Heart left ventricle (tissue), 16 donors: ENCODE measurements at places on chromosomes 7 and 10. TPM values are rescaled to one million over a fixed set of nuclear protein-coding genes. Genes with fewer than 3 reads are reported as not detected.
A peak's percentile ranks its signal among the peaks of the same experiment; 100 is the strongest.

DNA sequence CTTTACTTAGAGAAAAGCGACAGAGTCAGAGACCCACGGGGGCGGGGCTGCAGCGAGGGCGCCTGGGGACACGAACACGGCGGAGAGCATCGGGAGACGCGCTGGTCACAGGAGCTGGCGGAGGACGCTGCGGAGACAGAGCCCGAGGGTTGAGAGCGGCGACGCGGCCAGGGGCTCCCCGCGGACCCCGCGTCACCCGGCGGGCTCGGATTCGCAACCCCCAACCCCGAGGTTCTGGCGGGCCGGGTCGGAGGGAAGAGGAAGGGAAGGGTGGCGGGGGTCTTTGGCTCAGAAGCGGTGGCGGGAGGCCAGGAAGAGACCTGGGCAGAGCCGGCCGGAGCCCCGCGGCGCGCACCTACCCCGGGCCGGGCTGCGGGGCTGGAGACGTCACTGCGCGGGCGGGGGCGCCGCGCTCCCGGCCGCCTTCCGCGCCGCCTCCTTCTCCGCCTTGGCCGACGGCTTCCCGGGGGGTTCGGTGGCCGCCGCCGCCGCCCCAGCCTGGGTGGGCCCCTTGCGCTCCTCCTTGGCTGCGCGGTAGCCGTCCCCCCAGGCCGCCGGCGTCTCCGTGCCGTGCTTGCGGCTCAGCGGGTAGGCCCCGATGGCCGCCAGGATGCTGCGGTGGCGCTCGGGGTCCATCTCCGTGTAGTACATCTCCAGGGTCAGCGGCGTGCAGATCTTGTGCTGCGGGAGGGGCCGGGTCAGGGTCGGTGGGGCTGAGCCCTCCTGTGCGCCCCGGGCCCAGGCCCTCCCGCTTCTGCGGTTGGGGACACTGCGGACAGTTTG lies 11.1 kb downstream of the CALY start:
- peaks cover 7% of the 10 kb centered on the region for H3K4me1 ChIP-seq
- H3K36me3 ChIP-seq: no peaks in the 10 kb centered on the region
- no peak overlapping the region for H3K27ac ChIP-seq

PROSER2 gene
- total RNA-seq: 2.7 TPM

DNA sequence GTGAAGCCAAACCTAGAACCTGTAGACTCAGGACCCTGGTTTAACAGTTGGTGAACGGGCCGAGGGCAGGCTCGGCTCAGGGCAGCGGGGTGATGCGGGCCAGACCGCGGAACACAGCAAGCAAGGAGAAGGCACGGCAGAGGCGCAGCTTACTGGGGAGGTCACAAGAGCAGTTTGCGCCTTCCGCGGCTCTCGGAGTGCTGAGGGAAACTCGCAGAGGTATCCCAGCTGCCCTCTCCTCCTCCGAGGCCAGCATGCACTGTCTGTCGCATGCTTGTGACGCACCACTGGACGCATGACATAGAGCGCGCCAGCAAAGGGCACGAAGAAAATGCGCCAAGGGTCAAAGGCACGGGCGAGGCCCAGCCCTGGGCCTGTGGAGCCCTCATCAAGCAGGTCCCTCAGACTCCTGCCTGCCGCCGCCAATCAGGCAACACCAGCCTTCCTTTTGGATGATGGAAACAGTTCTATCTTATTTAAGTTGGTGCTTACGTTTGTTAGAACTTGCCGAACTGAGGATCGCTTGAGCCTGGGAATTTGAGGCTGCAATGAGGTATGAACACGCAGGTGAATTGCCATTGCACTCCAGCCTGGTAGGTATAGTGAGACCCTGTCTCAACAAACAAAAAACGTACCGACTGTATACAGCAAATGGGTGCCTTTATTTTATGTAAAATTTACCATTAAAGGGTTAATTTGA lies 574.3 kb upstream of the GHITM start:
- no peaks in the 10 kb centered on the region for H3K36me3 ChIP-seq
- no peaks in the 10 kb centered on the region for H3K4me1 ChIP-seq
- H3K4me3 ChIP-seq: no peak overlapping the region
- no peaks in the 10 kb centered on the region for H3K27me3 ChIP-seq
- no peak overlapping the region for H3K27ac ChIP-seq

- H3K27me3 ChIP-seq: no peaks in the 10 kb centered on the region
- H3K36me3 ChIP-seq: no peaks in the 10 kb centered on the region
- H3K27ac ChIP-seq: no peak overlapping the region
- peaks cover 9% of the 10 kb centered on the region for H3K4me1 ChIP-seq
Measured at GRCh38 chr10:63758080-63758479, 236.9 kb downstream of the REEP3 start.

- no peaks in the 10 kb centered on the region for H3K36me3 ChIP-seq
- no peak overlapping the region for H3K4me3 ChIP-seq
- no peaks in the 10 kb centered on the region for H3K27me3 ChIP-seq
- no peak for DNase-seq
- no peak overlapping the region for H3K27ac ChIP-seq
Measured at GRCh38 chr7:114755856-114756255, 166.0 kb upstream of the MDFIC start.

GRCh38 chr10:79413196-79413595 lies 32.2 kb downstream of the ZCCHC24 start:
- H3K27me3 ChIP-seq: no peaks in the 10 kb centered on the region
- DNase-seq: no peak
- H3K36me3 ChIP-seq: peaks cover 34% of the 10 kb centered on the region
- H3K4me1 ChIP-seq: no peaks in the 10 kb centered on the region
- H3K27ac ChIP-seq: no peak overlapping the region
- H3K4me3 ChIP-seq: no peak overlapping the region

- H3K36me3 ChIP-seq: no peaks in the 10 kb centered on the region
- no peak overlapping the region for H3K27ac ChIP-seq
- no peaks in the 10 kb centered on the region for H3K27me3 ChIP-seq
Measured at GRCh38 chr7:138979988-138980562, 1.1 kb downstream of the KIAA1549 start.

IDI2 gene
- total RNA-seq: 0.28 TPM

- peaks cover 30% of the 10 kb centered on the region for H3K27me3 ChIP-seq
- peak; percentile 29 for DNase-seq
- H3K4me3 ChIP-seq: no peak overlapping the region
- peak overlapping the region; percentile 11 for H3K27ac ChIP-seq
Measured at GRCh38 chr10:133022776-133023100, 65.0 kb upstream of the ADGRA1 start.

ZNF25 gene
- 18.1 TPM for total RNA-seq

- peaks cover 39% of the 10 kb centered on the region for H3K27me3 ChIP-seq
- DNase-seq: no peak
- no peak overlapping the region for H3K4me3 ChIP-seq
- no peaks in the 10 kb centered on the region for H3K36me3 ChIP-seq
Measured at GRCh38 chr10:100707261-100707848, 38.0 kb upstream of the PAX2 start.

RASSF4 gene
- total RNA-seq: 89.5 TPM

- H3K27me3 ChIP-seq: peaks cover 64% of the 10 kb centered on the region
- H3K36me3 ChIP-seq: no peaks in the 10 kb centered on the region
- peak overlapping the region; percentile 79 for H3K27ac ChIP-seq
- DNase-seq: peak; percentile 41
Measured at GRCh38 chr10:128539510-128540127, 413.4 kb upstream of the MKI67 start.
